ENCODE measurements at places on chromosomes 2 and 18.
A peak's percentile ranks its signal among the peaks of the same experiment; 100 is the strongest.

DNA sequence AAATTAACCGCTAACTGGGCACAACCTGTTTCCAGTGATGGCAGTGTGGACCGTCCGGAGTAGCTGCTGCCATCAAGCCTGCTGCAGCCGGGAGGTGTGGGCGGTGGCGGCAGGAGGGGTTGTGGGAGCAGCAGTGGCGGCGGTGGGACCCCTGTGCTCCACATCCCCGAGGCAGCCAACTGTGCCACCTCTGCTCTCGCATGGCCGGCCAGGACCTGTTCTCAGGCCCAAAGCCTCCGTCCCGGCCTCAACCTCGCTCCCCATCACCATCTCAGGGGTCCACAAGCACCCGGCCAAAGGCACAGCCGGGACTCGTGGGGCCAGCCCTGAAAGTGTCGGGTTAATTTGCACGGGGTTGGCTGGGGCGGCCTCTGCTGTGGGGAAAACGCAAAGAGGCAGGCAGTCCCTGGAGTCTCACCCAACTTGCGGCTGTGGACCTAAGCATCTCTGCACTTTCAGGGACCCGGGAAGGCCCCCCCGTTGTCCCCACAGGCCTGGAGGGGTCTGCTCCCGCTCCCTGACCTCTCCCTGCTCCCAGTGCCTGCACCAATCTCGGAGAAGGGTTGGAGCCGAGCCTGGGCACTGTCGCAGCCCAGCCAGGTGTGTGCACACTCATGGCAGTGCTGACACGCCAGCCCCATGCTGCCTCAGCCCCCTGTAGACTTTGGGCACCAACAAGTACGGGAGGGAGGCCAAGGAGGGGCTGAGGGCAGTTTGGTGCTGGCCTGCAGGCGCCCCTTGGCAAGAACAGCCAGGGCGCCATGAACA is 44.4 kb upstream of the PEX13 start:
- no peak for DNase-seq

DNA sequence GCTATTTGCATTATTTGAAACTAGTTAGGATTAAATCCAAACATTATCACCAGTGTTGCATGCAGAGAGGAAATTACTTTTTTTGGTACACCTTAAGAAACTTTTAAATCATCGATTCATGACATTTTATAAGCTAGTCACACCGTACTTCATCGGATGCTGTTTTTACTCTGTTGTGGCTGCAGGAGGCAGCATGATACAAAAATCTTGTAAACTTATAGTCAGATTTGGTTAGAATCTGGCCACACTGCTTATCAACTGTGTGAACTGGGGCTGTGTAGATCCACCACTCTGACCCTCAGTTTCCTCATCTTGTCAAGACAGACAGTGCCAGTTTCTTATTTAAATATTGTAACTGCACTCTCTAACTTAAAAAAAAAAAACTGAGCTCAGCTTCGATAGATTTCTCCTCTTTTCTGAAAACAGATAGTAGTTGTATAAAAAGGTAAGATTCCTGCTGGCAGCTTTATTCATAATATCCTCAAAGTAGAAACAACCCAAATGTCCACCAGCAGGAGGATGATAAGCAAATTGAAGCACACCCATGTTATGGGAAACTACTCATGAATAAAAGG is 77.8 kb downstream of the RAPGEF4 start:
- DNase-seq: no peak

DNA sequence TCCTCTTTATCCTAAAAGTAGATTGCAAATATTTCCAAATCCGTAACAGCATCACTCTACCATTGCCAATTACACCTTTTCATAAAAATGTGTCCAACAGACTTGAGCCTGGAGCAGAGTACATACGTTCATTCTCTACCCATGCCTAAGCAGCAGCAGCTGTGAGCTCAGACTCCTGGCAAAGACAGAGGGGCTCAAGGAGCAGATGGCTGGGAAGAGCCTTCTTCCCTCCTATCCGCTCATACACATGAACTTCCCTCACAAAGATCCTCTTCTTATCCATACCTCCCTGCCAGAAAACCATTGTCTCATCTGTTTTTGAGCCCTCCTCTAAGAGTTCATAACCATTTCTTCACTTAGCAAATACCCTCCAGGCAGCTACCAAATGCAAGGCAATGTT is 164.3 kb upstream of the ARL4C start:
- DNase-seq: peak; percentile 78

- no peak for DNase-seq
Observed at GRCh38 chr18:31860488-31860887, 82.4 kb downstream of the TRAPPC8 start.
